Activated naive CD4-positive, alpha-beta T cell treated with anti-CD3 and anti-CD28 coated beads, Interleukin-2, amount 10 ng/mL, durations not matched to agents 7 days and 5 days (primary cell): ENCODE measurements at places on chromosomes 6 and 20.

DNA sequence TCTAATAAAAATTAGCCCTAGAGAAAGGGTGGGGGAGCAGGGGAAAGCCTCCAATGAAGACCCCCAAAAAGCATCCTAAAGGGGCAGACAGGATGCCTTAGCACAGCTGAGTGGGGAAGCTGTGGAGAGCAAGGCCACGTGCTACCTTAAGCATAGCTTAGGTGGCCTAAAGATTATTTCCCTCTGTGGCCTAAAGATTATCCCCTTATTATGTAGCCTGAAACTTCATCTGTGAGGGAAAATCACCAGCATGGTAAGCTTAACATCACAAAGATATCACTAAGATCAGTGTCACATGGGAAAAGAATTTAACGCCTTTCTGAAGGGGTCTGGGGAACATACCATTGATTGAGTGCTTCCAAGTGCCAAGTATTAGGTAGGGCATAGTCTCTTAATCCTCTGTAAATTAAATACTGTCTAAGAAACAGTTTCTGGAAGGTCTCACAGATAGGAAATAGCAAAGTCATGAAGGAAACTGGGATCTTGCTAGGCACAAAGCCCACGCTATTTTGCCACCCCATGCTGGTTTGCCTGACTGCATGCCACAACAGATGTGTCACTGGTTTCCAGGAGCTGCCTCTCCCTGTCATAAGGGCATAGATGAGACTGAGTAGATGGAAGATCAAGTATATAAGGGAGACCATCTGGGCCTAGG is 170.0 kb downstream of the HACE1 start:
- no peak for DNase-seq

DNA sequence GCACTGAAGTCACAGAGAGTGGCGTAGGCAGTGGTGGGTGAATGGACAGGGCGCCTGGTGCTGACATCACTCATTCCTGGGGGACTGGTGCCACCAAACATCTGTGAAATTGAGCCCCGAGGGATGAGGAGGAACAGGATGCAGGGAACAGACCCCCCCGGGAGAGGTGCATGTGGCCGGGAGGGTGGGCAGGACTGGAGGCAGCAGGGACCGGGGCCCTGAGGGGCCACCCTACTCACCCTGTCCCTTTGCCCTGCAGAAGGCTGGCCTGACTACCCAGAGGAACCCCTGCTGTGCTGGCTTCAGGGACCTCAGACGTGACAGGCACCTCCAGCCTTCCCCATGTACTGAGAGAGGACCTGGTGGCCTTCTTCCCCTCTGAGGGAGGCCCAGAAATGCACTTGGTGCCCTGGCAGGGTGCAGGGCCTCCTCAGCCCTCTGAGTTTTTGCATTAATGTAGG is 25.1 kb downstream of the SYNDIG1 start:
- DNase-seq = no peak

GRCh38 chr20:50695135-50695872 is 4.0 kb upstream of the RIPOR3 start:
- DNase-seq = no peak

DNA sequence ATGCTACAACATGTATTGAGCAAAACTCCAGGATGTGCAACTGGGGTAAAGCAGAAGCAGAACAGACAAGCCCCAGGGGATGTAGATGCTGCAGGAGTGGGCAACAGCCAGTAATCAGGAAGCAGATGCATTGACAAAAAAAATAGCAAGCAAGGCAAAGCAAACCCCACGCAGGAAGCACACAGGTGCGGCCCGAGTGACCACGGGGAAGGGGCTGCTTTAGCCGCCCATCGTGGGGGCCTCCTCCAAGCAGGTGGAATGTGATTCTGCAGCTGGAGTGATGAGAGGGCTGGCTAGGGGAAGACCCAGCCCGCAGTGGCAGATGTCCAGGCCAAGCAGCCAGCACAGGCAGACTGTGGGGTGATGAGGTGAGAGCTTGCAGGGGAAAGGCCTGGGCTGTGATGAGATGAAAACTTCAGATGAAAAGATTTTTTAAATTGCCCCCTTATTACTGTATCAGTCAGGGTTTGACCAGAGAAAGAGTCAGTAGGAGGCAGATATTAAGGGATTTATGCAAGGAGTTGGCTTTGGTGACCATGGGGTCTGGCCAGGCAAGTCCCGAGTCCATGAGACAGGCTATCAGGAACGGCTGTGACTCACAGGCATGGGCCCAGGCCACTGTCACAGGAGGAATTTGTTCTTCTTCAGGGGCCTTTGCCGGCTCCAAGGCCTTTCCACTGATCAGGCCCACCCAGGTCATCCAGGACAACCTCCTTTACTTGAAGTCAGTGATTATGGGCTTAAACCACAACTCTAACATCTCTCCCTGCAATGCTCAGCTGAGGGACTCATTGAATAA is 207.6 kb downstream of the ANKRD60 start:
- DNase-seq = no peak

DNA sequence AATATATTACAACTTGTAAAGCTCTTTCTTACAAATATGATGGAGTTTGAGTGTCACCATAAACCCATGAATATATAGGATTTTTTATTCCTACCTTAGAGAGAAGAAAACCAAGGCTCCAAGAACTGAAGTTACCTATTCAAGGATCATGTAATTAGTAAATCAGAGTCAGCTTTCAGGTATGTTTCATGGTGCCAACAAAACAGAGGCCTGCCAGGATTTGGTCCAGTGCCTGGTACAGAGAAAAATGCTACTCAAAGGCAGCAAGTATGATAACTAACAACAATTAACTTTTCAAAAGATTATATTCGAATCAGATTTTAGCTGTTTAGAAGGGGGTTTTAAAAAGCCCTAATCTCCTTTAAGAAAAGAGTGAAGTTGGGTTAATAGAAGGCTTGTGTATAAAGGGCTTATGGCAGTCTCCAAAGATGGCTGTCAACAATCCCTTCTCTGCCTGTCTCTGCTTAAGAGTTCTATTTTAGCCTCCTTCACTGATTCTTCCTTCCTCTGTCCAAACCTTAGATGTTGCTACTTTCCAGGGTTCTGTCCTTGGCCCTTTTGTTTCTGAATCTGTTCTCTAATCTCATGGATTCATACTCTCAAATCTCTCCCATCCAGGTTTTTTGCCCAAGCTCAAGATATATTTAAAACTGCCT is 7.8 kb downstream of the MAP3K7 start:
- DNase-seq = no peak

GRCh38 chr20:55174172-55174571 is 698.8 kb downstream of the DOK5 start:
- no peak for DNase-seq

DNA sequence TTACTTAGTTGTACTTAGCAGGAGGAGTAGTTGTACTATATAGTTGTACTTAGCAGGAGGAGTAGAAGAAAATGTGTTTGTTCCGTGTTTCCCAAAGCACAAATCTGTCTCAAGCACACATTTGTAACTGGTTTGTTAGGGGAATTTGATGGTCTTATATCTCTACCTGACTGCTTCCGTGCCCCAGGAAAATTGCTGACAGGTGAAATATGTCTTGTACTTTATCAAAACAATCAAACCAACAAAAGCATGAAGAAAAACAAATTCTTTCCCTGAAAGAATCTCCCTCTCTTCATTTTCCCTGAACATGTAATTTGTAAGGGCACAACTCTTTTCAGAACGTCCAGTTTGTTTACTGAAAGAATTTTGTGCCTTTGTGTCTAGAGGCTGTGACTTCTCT is 106.6 kb upstream of the RGS17 start:
- DNase-seq = no peak
